NCI-H146 (cell line): ENCODE measurements at places on chromosomes 3 and 15.

- DNase-seq = no peak
These were observed 194.3 kb downstream of the CBLB start for GRCh38 chr3:105674437-105675065.

DNA sequence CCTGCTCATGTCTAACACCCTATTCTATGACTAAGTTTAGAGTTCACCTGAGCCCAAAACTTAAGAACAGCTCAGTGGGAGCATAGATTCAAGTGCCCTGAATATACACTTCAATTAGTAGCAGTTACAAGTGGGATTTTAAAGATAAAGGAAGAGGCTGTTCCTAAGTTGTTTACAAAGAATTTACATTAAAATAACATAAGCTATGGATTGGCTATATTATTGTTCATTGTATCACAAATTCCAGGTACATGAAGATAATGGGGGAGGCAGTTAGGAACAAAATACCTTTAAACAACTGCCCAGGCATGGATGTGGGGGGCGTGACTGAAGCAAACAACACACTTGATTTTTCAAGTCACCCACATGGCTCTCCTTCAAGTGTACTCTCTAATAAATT, 52.7 kb downstream of the ROPN1B start:
- DNase-seq = no peak

DNA sequence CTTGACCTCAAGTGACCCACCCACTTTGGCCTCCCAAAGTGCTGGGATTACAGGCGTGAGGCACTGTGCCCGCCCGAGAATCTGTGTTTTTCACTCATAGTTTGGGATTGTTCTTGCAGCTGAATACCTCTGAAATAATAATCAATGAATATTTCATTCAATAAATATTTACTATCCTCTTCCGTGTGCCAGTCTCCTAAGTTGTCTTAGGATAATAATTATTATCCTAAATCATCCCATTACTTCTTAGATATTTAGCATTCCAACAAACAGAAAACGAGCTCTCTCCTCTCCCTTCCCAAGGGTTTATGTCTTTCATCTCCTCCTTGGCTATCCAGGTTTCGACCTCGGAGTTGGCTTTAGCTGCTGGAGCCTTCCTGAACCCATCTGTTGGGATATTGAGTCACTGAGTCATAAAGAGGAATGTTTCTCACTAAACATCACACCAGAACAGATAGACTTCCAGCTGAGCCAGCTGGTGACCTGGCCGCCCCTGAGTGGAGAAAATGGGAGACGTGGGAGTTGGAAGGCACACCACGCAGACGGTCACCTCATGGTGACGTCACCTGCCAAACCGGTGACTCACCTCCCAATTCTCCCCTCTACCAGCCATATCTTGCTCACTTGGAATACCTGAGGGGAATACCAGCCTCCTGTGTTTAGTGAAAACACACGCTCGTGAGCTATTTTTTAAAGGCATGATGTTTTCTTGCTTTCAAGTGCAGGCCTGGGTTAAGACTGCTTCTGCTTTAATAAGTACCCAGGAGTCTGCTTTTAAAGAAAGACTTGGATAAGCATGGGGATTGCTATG, 43.9 kb downstream of the BHLHE40 start:
- no peak for DNase-seq

- DNase-seq = no peak
These were observed 145.7 kb upstream of the NPHP3 start for GRCh38 chr3:132867956-132868355.

- peak; percentile 4 for DNase-seq
These were observed 66.4 kb upstream of the AGTR1 start for GRCh38 chr3:148631124-148631903.

GRCh38 chr3:41940393-41940792, 21.5 kb downstream of the ULK4 start:
- DNase-seq = no peak

DNA sequence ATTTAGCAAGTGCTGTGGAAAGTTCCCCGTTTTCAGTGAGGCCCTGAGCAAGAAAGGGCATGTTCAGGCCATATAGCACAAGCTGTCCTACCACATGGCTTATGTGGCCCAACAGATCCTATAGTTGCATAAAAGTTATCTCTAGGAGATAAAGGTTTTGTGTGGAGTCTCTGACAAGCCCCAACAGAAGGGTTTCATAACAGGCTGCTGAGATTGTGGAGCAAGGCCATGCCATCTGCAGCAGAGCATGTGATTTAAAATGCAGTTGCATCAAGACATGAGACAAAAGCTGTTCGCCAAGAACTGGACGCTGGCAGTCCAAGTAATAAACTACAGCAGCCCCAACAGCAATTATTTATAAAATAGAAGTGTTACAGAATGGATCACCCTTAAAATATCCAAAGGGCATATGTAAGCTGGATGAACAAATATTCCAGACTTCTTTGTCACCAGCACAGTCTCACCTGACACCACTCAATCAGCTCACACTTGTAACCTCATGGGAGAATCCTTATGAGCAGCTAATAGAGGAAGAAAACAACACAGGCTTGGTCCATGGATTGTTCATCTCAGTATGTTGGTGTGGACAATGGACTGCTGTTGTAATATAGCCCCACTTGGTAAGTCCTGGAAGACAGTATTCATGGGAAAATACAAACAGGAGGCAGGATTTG, 14.4 kb upstream of the CLDN1 start:
- no peak for DNase-seq

DNA sequence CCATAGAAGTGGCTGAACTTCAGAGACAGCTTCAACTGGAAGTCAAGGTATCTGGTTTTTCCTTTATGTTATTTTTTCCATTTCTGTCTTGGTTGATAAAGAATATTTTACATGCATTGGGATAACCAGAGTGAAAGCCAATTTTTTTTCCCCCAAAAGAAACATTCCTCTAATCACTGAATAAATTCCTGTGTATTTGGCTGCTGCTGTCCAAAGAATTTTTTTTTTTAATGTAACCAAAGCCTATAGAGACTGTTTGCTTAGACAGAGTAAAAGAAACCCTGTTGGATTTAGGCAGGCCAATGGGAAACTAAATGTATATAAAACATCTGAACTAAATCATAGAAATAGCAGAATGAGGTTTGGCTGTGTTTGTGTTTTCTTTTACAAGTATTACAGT, 75.2 kb downstream of the CGNL1 start:
- no peak for DNase-seq

DNA sequence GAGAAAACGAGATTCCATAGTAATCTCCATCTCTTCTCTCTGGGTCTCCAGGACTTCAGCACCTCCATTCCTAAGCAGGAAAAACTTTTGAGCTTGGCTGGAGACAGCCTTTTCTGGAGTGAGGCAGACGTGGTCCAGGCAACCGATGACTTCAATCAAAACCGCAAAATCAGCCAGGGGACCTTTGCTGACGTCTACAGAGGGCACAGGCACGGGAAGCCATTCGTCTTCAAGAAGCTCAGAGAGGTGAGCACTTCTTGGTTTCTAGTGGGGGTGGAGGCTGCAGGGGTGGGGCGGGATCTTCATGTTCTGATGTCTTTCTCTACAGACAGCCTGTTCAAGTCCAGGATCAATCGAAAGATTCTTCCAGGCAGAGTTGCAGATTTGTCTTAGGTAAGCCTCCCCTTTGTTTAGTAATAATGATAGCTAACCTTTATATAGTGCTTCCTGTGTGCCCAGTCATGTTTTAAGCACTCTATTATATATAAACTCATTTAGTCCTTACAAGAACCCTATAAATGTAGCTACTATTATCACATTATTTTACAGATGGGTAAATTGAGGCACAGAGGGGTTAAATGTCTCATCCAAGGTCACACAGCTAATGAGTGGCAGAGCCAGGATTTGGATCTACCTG, 35.0 kb upstream of the TATDN2 start:
- DNase-seq = no peak
